Fibroblast of villous mesenchyme (primary cell): ENCODE measurements at places on chromosomes 4 and X. TPM values are rescaled to one million over a fixed set of nuclear protein-coding genes. Genes with fewer than 3 reads are reported as not detected.
A peak's percentile ranks its signal among the peaks of the same experiment; 100 is the strongest.

GRCh38 chrX:18935893-18936292, 48.0 kb downstream of the PHKA2 start:
- DNase-seq, result no peak

DNA sequence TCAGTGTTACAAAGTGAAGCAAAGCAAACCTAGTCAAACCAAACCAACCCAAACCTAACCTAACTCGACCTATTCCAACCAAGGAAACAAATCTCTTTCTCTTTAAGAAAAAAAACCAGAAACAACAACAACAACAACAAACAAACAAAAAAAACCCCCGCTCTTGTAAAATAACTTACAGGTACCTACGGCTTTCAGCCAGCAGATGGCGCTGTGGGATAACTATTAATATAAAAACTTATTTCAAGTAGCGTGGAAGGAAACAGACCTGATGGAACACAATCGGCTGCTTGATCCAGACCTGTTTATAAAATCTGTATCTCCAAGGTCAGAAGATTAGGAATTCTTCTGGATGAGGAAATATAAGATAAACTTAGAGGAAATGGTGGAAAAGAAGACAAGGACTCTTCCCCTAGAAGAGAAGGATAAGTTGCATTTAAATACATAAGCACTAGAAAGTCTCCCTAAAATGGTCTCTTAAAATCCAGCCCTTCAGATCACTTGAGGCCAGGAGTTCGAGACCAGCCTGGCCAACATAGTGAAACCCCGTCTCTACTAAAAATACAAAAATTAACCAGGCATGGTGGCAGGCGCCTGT, 34.4 kb upstream of the CDKL5 start:
- DNase-seq, result peak; percentile 71

- DNase-seq, result no peak
These were observed 104.1 kb upstream of the CASK start for GRCh38 chrX:42027367-42028000.

- DNase-seq, result no peak
These were observed 94.2 kb downstream of the PHEX start for GRCh38 chrX:22126327-22126726.

GRCh38 chrX:98371994-98372393, 1488.3 kb downstream of the RPA4 start:
- no peak for DNase-seq

- DNase-seq, result no peak
These were observed 429.1 kb upstream of the FTHL17 start for GRCh38 chrX:31500921-31501320.

- no peak for DNase-seq
These were observed 79.7 kb downstream of the PDS5A start for GRCh38 chr4:39898015-39898414.

DNA sequence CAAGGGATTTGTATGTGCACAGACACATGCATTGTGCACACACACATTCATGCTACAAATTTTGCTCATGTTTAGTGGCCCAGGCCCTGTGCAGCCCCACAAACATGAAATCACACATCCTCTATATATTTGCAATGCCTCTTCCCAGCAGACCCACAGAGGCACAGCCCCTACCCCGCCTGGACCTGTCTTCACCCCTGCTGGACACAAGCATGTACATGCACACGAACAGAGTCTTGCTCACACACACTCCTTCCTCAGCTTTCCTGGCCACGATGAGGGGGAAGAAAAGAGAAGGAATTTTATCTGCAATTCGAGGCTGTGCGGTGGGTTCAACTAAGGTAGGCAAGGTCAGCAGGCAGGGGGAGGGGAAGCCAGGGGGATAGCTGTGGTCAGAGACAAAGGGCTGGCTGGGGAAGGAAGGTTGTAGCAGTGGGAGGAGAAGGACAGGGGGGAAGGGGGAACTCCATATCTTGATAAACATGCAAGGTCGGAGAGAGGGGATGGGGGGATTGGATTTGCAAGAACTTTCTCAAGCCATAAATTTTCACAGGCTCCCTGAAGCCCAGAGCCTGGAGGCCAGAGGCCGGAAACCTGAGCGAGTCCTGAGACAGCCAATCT, 156.4 kb downstream of the EFNB1 start:
- no peak for DNase-seq

DNA sequence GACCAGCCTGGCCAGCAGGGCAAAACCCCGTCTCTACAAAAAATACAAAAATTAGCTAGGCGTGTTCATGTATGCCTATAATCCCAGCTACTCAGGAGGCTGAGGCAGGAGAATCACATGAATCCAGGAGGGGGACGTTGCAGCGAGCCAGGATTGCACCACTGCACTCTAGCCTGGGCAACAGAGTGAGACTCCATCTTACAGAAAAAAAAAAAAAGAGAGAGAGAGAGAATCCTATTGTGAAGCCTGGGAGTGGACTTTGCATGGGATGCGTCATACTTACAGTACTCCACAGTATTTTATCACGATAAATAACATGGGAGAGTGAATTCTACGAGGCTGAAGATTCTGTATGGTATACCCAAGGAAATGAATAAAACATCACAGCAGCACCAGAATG, 139.6 kb downstream of the AASDH start:
- DNase-seq, result no peak

DNA sequence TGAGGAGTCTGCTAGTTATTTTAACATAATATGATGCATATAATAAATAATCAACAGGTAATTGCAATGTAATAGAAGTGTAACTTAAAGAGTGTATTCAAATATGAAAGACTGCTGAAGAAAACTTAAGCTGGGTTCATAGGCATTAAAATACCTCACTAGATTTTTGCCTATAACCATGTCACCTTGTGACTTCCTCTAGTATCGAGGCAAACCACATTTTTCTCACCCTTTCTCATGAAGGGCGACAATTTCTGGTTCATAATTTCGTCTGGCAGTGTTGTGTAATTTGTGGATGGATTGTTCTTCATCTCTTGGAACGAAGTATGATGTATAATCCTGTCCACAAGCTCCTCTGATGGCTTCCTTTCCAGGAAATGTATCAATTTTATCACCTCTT, 16.0 kb downstream of the SULT1E1 start:
- no peak for DNase-seq

GRCh38 chrX:119502727-119503483, 34.7 kb downstream of the SLC25A5 start:
- DNase-seq, result no peak

GRCh38 chrX:55867181-55867651, 149.7 kb downstream of the RRAGB start:
- peak; percentile 3 for DNase-seq

GRCh38 chrX:29233592-29234183, 646.4 kb downstream of the IL1RAPL1 start:
- no peak for DNase-seq

PASD1 gene
- not detected in 2 replicates for total RNA-seq

OPRPN gene
- total RNA-seq, result not detected in 2 replicates

CLCN5 gene
- 9.0 and 12.5 TPM in 2 replicates for total RNA-seq

AREG gene
- under 0.01 TPM in 1 of 2 replicates, not detected in the other for total RNA-seq

DMRTC1 gene
- total RNA-seq, result not detected in 2 replicates

PPEF2 gene
- total RNA-seq, result under 0.01 TPM in 1 of 2 replicates, not detected in the other

HSFX3 gene
- total RNA-seq, result not detected in 2 replicates

FAT1 gene
- 306 and 454 TPM in 2 replicates for total RNA-seq

IL15 gene
- total RNA-seq, result 9.5 and 11.6 TPM in 2 replicates

ADGRG2 gene
- not detected in 2 replicates for total RNA-seq

KDR gene
- total RNA-seq, result 0.86 and 1.9 TPM in 2 replicates
